Stimulated activated CD8-positive, alpha-beta memory T cell treated with anti-CD3 and anti-CD28 coated beads, Interleukin-4, amount 100 ng/mL, for 4 hours (primary cell): ENCODE measurements at places on chromosomes 7 and 10.

- DNase-seq, result no peak
Observed at GRCh38 chr10:88707429-88708155, 1.5 kb downstream of the LIPK start.

GRCh38 chr10:129219364-129219763, 247.7 kb upstream of the MGMT start:
- no peak for DNase-seq

DNA sequence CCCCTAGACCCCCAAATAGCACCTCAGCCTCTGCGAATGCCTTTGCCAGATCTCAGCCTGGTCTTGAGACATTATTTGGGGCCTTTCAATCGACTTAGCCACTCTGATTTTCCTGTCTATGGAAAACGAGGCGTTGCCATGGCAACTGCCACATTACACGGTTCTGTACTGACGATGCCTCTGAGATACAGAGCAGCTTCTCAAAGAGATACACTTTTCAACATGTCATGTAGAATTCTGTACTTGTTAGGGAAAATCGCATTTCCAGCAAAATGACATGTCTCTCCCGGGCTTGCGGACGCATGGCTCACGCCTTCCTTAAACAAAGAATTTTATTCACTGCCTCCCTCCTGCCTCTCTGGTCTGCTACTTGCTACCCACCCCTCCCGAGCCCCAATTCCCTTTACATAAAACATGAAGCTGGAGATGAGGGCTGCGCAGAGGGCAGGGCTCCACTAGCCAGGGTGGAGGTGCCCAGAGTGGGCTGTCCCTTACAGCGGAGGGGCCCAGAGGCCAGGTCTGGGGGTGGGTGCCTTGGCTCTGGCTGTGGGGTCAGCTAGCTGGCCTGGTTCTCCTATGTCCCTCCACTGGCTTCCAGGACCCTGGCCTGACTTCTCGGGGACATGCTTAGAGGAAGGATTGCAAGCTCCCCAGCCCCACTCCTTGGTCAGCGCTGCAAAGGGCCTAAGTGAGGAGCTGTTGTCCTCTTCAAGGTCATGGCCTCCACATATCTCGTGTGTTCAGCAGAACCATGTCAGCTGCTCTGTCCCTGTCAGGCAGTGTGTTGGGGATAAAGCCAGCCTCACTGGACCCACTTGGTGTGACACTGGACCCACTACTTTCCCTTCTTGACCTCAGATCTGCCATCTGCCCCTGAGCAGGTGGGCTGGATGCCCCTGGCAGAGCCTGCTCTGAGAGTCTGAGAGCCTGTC, 342.5 kb downstream of the RPS24 start:
- DNase-seq, result no peak

DNA sequence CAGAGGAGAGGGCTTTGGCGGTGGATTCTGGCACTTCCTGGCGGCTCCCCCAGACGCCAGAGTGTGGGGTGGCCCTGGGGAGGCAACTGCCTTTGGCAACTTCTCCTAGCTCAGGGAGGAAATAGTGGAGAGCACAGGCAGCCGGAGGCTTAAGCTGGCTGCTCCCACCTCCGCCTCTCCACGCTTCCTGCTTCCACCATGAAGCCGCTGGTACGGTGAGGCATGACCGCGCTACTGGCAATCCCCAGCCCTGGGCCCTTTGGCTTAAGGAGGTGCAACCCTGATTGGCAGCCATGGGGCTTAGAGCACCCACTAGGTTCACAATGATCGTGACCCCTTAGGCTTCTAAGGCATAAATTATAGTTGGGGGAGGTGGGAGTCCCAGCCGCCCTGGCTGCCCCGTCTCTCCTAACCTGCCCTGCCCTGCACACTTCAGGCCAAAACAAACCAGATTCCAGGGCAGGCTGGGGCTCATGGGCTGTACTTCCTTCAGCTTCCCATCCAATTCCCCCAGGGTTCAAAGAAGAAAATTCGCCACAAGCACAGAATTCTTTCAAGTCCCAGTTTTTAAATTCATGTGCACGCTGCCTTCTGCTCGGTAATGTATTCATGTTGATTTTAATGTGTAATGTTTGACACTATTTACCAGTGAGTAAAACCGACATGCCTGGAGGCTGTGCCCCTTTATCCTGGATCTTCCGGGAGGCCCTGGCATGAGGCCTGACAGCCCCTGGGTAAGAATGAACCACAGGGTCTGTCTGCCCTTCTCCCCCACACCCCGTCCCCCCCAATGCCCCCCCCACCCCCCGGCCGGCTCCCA, 90.7 kb upstream of the LRRC4 start:
- no peak for DNase-seq

- DNase-seq, result no peak
Observed at GRCh38 chr10:78830976-78831375, 237.8 kb upstream of the ZMIZ1 start.

GRCh38 chr7:100585511-100586265, at the start of gene LRCH4:
Gene LRCH4 (minus strand): TSS chr7:100586129. CDS start chr7:100586100, 29 bp downstream.
- DNase-seq, result no peak

- DNase-seq, result no peak
Observed at GRCh38 chr7:136919820-136920219, 51.4 kb downstream of the CHRM2 start.

DNA sequence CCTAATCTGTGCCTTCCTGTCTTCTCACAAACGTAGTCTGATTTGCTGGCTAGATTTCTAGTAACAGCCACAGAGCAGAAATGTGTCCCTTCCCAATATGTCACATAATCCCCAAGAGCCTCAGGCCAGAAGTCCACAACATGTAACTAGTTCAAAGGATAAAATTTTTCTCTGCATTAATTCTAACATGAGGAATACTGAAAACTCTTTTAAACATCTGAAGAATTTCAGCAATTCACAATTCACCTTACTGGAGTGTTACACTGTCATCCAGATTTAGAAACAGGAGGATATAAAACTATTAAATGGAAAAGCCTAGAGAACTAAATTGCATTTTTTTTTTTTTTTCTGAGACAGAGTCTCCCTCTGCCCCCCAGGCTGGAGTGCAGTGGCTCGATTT, 2.5 kb upstream of the DDX56 start:
- DNase-seq, result no peak

GRCh38 chr10:7029672-7030071, 381.2 kb downstream of the SFMBT2 start:
- DNase-seq, result no peak

DNA sequence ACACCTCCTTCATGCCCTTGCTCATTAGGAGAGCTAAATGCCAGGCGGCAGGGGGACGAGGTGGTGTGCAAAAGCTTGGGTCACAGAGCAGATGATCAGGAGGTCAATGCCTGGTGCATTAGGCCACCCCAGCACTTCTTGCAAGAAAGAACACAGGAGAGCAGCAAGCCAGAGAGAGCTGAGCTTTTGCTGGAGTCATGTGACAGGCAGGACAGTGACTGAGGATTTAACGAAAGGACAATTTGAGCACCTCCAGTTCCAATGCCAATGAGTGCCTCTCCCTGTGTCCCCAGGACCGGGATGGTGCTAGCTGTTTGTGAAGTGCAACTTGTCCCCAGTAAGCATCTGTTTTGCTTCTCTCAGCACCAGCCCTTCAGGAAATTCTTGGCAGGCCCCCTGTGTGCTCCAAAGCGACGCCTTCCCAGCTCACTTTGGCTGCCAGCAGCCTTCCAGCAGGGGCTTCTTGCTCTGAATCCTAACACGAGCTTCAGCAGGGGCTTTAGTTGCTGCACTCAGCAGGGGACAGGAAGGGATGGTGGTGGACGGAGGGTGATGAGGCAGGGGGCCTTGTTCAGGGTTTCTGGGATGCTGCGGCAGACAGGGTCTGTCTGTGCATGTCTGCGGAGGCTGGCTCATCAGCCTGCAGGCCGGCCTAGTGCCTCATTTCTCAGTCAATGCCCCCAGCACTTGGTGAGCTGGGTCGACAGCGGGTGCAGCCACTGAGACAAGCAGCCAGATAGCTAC, 368.1 kb downstream of the RPS24 start:
- DNase-seq, result no peak

- DNase-seq, result no peak
Observed at GRCh38 chr7:1377111-1377909, 82.0 kb downstream of the MICALL2 start.

DNA sequence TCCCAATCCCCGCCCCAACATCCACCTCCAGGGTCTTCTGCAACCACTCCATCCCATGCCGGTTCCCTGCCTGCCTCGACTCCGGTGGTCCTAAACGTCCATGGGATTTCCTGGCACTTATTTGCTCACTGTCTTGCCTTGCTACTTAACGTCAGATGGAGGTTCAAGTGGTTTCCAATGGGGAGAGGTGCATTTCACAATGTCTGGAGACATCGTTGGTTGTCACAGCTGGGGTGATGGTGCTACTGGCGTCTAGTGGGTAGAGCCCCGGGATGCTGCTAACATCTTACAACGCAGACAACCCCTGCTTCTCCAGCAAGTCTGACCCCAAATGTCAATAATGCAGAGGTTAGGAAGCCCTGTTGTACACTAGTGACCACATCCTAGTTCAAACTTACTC, 82.9 kb upstream of the ANLN start:
- no peak for DNase-seq

GRCh38 chr7:112115880-112116279, 90.3 kb downstream of the DOCK4 start:
- DNase-seq, result no peak

DNA sequence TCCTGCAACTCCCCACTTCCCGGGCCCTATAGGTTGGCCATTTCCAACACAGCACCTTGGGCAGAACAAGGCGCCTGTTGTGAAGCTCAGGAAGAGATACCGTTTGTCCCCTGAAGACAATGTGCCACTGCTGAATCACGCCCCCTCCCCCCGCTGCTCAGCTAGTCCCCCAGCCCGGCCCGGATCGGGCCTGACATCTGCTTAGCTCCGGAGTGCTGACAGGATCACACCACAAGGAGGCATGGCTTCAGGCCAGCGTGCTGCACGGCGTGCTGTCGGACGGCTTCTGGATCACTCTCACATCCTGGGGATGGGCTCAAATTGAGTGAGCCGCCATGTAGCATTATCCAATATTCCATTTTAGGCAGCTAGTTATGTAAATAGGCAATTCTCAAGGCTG, 62.1 kb upstream of the EFCAB10 start:
- no peak for DNase-seq

GRCh38 chr7:87216701-87217508, 2.6 kb downstream of the TMEM243 start:
- DNase-seq, result peak; percentile 5

DNA sequence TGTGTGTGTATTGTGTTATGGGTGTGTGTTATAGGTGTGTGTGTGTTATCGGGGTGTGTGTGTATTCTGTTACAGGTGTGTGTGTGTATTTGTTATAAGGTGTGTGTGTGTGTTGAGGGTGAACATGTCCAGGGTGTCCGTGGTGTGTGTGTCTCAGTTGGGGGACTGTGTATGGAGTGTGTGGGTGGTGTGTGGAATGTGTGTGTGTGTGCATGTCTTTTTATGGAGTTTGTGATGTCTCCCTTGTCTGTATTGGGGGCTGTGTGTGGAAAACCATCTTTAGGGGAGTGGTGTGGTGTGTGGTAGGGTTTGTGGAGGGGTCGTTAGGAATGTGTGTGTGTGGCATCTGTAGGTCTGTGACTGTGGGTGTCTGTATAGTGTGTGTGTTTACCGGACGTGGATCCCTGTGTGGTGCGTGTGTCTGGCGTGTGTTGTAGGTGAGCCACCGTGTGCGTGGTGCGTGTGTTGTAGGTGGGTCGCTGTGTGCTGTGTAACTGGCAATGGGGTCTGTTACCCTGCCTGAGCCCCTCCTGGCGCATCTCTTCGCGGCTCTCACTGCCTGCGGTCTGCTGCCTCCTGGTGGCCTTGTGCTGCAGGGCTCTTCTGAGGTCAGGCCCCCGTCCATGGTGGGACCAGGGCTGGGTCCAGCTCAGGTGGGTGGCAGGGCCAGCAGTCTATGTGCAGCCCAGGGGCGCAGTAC, 61.7 kb downstream of the PALD1 start:
- no peak for DNase-seq

DNA sequence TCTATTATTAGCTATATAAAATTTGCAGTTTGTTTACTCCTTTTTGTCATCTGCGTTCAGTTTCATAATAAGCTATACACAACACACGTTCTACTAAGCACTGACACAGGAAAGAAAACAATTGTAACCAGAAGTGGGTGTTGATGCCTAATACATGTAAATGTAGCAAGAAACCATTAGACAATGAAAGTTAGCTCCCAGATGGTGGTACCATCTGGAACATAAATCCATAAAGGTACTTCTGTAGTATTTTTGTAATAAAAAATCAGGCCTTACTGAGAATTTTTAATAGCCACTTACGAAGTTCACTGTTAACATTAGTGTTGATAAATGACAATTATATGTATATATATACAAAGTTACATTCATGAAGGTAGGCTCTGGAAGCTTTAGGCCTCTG, 194.7 kb downstream of the KCND2 start:
- DNase-seq, result no peak

- DNase-seq, result no peak
Observed at GRCh38 chr7:142808461-142808801, 37.7 kb downstream of the PRSS2 start.

DNA sequence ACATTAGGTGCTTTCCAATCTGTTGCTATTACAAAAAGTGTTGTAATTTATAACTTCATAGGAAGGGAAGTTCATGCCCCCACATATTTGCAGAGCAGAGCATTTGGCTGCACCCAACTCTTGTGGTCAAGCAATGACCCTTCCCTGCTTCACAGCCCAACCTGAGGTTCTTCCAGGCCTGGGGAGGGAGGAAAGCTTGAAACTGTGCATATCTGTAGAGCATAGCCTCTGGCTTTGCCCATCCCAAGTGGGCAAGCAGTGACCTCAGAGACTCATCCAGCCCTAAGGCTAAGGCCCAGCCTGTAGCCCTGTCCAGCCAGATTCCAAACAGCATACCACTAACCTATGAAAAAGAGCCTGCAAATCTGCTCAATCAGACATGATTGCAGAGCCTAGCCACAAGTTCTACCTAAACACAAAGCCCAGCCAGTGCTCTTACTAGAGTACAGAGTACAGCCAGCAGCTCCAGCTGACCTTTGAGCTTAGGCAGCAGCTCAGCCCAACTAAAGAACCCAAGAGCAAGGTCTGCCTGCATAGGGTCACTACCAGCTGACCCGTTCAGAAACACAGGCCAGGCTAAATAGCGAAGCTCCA, 14.4 kb upstream of the GSTK1 start:
- no peak for DNase-seq

DNA sequence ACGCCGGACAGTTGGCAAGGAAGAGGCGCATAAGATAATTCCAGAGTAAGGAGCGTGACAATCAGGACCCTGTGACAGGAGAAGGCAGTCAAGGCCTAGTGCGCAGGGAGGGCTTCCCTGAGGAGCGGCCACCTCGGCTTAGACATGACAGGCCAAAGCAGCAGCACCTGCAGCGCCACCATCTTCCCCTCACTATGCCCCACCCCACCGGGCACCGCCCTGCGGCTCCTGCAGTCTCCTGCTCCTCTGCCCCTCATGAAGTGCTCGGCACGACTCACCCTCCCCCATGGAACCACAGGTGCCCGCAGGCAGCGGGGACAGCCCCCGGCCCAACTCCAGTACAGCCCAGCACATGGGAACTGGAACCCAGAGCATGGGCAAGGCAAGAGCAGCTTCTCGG, 11.8 kb downstream of the MAD1L1 start:
- no peak for DNase-seq
